Myocyte (in vitro differentiated cells): ENCODE measurements at places on chromosomes 5 and 9. TPM values are rescaled to one million over a fixed set of nuclear protein-coding genes. Genes with fewer than 3 reads are reported as not detected.
A peak's percentile ranks its signal among the peaks of the same experiment; 100 is the strongest.

DNA sequence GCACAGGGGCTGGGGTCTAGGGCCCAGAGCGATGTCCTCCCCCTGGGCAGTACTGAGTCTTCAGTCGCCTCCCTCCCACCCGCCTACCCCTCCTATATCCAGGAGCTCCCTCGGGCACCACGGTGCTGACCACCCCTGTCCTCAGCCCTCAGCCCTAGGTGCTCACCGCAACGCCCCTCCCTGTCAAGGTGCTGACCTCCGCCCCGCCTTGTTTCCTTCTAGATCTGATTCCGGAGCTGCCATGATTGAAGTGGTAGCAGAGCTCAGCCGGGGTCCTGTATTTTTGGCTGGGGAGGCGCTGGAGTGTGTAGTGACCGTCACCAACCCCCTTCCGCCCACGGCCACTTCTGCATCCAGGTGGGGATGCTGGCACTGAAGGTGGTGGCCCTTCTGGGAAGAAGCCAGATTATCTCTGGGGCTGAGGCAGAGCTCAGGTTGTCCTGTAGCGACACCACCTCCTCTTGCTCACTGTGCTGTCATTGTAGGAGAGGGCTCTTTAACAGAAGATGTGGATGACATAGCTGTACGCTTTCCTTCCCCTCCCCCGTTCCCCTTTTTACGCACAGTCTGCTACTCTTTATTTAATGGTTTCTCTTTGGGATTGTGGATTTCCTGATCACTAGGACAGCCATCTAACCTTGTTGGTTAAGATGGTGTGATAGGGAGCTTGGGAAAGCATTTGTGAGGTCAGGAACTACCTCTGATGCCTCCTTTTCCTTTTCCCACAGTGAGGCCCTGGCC is 598 bp downstream of the RGP1 start:
- no peak for DNase-seq

- no peak for DNase-seq
Measured at GRCh38 chr9:72156586-72156985, 7.3 kb downstream of the GDA start.

DNA sequence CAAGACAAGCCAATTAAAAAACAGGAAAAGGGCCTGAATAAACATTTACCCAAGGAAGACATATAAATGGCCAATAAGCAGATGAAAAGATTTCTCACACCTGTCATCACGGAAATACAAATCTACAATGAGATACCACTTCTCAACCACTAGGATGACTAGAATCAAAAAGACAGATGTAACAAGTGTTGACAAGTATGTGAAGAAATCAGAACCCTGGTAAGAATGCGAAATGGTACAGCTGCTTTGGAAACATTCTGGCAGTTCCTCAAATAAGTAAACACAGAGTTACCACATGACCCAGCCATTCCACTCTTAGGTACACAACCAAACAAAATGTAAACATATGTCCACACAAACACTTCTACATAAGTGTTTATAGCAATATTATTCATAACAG is 32.5 kb downstream of the LEAP2 start:
- DNase-seq: peak; percentile 83

- DNase-seq: peak; percentile 8
Measured at GRCh38 chr9:118883411-118883810, 485.8 kb downstream of the BRINP1 start.

C5orf34 gene
- total RNA-seq: 2.0 and 3.6 TPM in 2 replicates

LEAP2 gene
- 0.88 and 1.0 TPM in 2 replicates for total RNA-seq

GRCh38 chr9:105344283-105344682 is 99.8 kb downstream of the SLC44A1 start:
- no peak for DNase-seq

GLDC gene
- 0.26 and 0.62 TPM in 2 replicates for total RNA-seq

DNA sequence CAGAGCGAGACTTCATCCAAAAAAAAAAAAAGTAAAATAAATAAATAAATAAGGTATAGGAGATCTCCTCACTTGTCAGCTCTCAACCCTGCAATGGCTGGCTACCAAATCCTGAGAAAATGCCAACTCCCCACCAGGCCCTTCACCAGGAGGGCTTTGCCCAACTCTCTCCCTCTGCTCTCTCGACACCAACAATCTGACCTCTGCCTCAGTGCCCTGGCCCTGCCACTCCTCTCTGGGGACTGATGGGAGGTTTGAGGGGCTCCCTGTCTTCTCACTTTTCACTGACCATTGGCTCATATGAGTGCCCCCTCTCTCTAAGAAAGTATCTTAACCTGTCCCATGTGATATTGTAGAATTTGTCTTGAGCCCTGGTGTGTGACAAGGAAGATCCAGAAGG is 52.6 kb upstream of the SH3PXD2B start:
- no peak for DNase-seq

GRCh38 chr9:127455324-127455992 is 4.1 kb downstream of the LRSAM1 start:
- DNase-seq: peak; percentile 51

GRCh38 chr5:145975361-145976066 is 39.1 kb downstream of the SH3RF2 start:
- DNase-seq: peak; percentile 53

DNA sequence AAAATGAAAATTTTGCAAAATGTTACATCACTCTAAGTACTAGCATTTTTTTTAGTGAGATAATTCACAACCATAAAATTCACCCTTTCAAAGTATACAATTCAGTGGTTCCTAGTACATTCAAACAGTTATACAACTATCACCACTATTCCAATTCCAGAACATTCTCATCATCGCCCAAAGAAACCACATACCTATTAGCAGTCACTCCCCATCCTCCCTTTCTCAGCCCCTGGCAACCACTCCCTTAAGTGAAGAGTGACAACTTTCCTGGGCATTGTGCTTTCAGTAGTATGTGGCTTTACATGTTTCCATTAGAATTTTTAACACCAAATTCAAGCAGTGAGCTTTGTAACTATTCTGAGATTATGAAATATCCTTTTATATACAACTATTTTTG is 81.4 kb downstream of the RASEF start:
- DNase-seq: no peak

GRCh38 chr5:164053123-164053522 is 547.7 kb downstream of the MAT2B start:
- no peak for DNase-seq

HTR4 gene
- total RNA-seq: not detected in 2 replicates

GRCh38 chr9:116516456-116516855 is 170.6 kb upstream of the TRIM32 start:
- no peak for DNase-seq

- no peak for DNase-seq
Measured at GRCh38 chr5:4001004-4001403, 405.4 kb downstream of the IRX1 start.

DNA sequence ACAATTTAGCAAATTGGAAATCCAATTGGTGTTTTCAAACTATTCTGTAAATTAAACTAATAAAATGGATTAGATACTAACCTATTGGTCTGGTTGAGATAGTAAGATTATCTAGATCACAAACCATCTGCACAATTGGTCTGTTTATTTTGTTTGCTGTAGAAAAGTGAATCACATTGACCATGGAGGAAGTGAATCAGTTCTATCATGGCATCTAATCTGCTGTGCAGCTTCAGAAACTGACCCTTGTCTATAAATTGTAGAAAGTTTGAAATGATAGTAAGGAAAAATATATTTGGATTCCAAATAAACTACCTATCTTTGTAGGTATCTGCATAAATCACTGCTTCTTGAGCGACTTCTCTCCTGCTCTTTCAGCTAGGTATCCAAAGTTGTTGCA is 1865.4 kb downstream of the MAT2B start:
- DNase-seq: no peak

KCTD16 gene
- total RNA-seq: 0.47 and 0.64 TPM in 2 replicates

- DNase-seq: no peak
Measured at GRCh38 chr5:17001428-17001827, 65.3 kb upstream of the MYO10 start.

DNA sequence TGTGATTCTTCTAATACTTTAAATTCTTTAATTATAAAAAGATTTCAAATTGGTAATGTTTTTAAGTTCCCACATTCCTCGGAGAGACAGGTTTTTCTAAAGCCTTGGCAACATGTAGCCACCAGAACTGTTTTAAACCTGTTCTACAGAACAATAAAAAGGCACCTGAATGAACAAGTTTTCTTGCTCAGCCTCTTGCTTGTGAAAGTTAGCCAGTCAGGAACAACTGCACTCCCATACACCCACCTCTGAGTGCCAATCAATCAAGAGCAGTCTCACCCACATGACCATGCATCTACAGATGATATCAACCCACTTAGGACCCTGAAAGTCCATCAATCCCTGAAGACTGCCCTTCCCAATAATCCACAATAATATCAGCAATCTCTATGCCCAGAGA is 62.3 kb downstream of the AP3B1 start:
- DNase-seq: no peak

SLC24A2 gene
- total RNA-seq: 0.26 and 0.53 TPM in 2 replicates

TMEM252 gene
- not detected in 2 replicates for total RNA-seq

RNF180 gene
- total RNA-seq: 3.6 and 5.8 TPM in 2 replicates

SH3TC2 gene
- 3.9 and 4.3 TPM in 2 replicates for total RNA-seq

PCDHGA2 gene
- 0.94 and 1.1 TPM in 2 replicates for total RNA-seq

- peak; percentile 13 for DNase-seq
Measured at GRCh38 chr5:83509540-83509939, 38.0 kb downstream of the VCAN start.

DNA sequence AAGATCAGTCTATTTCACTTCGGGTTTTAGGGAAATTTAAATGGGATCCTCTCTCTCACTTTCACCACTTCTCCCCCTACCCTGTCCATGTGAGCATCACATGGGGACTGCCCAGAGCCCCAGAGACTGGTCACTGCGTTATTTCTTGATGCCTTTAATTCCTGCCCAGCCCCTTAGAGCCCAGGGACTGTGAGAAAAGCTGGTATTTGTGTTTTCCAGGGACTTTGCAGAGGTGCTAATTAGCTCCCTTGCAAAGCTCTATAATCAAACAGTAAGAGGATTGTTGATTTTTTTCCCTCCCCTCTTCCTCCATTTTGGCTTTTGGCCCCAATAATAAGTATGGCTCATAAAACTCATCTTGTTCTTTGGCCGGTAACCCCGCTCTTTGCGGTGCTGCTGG is 35.6 kb downstream of the NTRK2 start:
- no peak for DNase-seq

TSLP gene
- total RNA-seq: 0.42 and 1.2 TPM in 2 replicates

INSL4 gene
- not detected in 2 replicates for total RNA-seq

- DNase-seq: peak; percentile 100
Measured at GRCh38 chr5:54700986-54701578, 183.5 kb downstream of the SNX18 start.

GKAP1 gene
- 2.7 and 4.3 TPM in 2 replicates for total RNA-seq

RASGRF2 gene
- 0.05 TPM in 1 of 2 replicates, not detected in the other for total RNA-seq

ZNF462 gene
- 10.8 and 14.7 TPM in 2 replicates for total RNA-seq

DNA sequence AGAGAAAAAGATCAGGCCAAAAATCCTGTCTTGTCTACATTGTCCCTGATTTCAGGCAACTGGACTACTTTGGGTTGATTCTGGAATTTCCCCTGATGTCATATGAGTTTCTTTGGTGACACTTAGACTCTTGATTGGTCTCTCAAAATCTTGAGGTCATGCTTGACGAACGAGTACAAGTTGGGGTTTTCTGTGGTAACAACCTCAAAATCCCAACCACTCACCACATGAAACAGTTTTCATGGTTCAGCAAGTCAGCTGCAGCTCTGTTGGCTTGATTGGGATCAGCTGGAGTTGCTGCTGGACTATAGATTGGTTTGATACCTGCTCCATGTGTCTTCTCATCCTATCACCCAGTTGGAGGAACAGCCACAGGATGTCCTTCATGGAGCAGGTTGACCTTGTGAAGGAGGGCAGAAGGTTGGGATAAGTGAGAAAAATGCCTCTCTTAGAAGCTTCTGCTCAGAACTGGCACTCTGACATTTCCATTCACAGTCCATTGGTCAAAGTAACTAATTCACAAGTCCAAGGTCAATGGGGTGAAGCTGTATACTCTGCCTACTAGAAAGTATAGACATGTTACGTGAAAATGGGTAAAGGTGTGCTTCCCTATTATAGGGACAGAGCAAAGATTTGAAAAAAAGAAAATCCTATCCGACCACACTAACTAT is 284.5 kb downstream of the SH3GL2 start:
- DNase-seq: no peak

GRCh38 chr9:26026423-26027100 is 348.3 kb upstream of the TUSC1 start:
- DNase-seq: no peak

OBP2B gene
- not detected in 2 replicates for total RNA-seq

CDH18 gene
- total RNA-seq: 0.11 and 0.26 TPM in 2 replicates

PGGT1B gene
- total RNA-seq: 6.6 and 11.3 TPM in 2 replicates

HRH2 gene
- total RNA-seq: not detected in 2 replicates

GRCh38 chr9:126687930-126688461 is 74.3 kb downstream of the LMX1B start:
- no peak for DNase-seq

DNA sequence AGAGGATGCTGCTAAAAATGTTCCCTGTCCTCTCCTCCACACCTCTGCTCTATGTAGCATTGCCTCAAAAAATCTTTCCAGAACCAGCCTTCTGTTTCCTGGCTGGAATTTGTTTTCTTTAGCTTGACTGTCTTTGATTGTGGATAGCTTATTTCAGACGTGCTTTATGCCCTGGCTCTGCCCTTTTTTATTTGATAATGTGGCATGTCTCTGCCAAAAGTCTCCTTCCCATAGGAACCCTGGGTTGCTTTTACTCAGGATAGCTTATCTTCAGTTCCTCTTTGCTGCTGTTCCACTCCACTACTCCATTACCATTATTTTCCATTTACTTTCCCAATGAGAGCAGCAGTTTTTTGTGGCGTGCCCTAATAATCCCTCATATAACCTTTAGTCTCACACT is 885 bp upstream of the TMEM252 start:
- no peak for DNase-seq
